ENCODE measurements at places on chromosomes 16 and 17. TPM values are rescaled to one million over a fixed set of nuclear protein-coding genes. Genes with fewer than 3 reads are reported as not detected.

Gene DNASE1L2
- polyA plus RNA-seq: not detected

Gene GPR179
- polyA plus RNA-seq: not detected

Gene DLX4
- 0.34 TPM for polyA plus RNA-seq

Gene HSD3B7
- polyA plus RNA-seq: 13.6 TPM

Gene HOXB5
- polyA plus RNA-seq: 4.2 TPM

Gene OR1A1
- not detected for polyA plus RNA-seq

Gene ZNF385C
- 0.60 TPM for polyA plus RNA-seq

Gene SBK1
- not detected for polyA plus RNA-seq

Gene BAIAP3
- 5.5 TPM for polyA plus RNA-seq

Gene KIF19
- 3.3 TPM for polyA plus RNA-seq

Data from sigmoid colon (tissue), 7 donors.